ENCODE measurements at places on chromosomes 6 and 20.
A peak's percentile ranks its signal among the peaks of the same experiment; 100 is the strongest.

DNA sequence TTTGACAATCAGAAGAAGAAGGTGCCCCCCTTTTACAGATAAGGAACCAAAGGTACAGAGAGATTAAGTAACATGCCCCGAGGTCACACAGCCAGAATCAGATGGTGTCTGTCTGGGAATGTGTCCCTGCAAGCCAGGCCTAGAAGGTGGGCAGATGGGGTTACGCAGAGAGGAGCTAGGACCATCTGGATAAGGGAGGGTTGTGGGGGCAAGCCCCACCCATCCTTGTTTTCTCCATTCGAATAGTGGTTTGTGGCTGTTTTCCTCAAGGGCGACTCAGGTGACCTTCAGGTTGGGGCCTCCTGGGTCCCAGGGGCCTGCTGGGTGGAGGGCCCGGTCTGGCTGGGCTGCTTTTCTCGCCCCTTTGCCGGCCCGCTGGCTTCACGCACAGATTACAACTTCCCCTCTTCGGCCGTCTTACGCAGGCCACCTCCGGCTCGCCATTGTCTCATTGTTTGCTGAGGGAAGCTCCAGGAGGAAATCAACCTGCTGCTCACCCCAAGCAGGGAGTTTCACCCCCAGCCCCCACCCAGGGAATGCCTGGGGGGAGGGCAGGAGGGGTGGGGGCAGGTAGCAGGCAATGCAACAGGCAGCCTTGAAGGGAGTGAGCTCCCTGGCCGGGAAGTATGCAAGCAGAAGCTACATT lies 30.8 kb upstream of the CSNK2A1 start:
- no peak for DNase-seq

DNA sequence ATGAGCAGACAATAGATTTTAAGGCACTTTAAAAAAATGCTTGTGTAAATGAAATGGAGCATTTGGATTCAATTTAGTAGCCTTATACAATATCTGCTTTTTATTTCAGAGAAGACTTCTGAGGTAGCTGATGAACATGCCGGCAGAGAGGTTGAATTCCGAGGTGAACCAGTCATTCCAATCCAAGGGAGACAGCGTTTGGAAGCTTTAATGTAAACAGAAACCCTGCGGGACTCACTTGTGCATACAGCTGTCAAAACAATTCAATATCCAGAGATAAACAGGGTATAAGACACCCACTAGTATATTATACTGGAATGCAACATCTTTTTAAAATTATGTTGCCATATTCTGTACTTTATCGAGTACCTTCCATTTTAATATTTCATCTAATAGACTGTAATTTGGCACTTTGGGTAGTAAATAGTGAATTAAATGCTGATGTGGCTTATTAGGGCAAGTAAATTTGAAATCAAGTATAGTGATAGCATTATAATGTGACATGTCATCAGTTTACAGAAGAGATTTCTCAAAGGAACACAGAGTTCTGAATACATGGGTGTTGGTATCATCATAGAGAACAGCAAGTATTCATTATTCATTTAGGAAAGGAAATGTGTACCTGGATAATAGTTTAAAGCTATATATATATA lies 347.7 kb downstream of the PRKN start:
- DNase-seq = no peak

- DNase-seq = peak; percentile 23
Observed at GRCh38 chr20:2330090-2330695, 34.4 kb downstream of the TGM3 start.

GRCh38 chr20:57076951-57077350 lies 189.5 kb downstream of the BMP7 start:
- no peak for DNase-seq

GRCh38 chr6:44966449-44967092 lies 361.6 kb upstream of the RUNX2 start:
- no peak for DNase-seq

DNA sequence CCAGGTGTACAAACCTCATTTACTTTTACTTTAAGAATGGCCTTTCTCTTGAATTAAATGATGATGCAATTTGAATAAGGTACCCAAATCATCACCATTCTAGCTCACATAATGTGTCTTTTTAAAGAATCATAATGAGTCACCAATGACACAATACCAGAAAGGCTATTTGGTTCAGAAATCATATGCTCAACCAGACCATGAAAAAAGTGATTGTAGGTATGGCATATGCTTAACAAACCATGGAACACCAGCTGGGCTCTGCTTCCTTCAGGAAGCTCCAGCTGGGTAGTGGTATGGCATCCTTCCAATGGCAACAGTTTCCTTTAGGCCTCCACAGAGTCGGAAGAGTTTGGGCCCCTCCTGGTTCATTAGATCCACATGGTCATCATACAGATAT lies 128.2 kb downstream of the FRK start:
- DNase-seq = peak; percentile 49

DNA sequence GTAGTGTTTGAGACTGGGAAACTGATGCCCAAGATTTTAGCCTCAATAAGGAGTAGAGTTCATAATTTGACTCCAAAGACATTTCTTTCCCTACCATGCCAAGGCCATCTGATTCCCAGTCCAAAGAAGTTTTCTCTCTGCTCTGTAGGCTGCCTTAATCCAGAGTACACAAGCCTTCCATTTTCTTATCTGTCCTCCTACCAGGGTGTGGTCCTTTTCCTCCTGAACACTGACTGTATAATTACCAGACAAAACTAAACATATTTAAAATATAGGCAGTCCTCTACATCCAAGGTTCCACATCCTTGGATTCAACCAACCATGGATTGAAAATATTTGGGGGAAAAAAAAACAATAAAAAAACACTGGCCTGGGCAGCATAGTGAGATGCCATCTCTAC lies 108.4 kb downstream of the SLC16A10 start:
- DNase-seq = no peak

- no peak for DNase-seq
Observed at GRCh38 chr20:63017076-63017825, 10.5 kb upstream of the BHLHE23 start.

GRCh38 chr6:340186-340955 lies 48.1 kb downstream of the DUSP22 start:
- no peak for DNase-seq

- DNase-seq = no peak
Observed at GRCh38 chr6:148757944-148758480, 11.2 kb downstream of the UST start.

DNA sequence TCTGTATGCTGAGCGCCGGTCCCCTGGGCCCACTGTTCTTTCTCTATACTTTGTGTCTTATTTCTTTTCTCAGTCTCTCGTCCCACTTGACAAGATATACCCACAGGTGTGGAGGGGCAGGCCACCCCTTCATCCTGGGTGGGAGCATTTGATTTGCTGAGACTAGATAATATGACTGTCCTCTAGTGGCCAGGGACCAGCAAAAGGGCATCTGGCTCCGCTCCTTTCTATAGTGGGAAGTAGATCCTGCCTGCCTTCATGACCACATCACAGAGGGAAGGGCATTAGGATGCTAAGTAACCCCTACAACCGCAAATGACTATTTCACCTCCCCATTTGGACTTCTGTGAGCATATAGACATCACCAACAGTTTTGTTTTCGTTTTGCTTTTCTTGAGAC lies 64.5 kb downstream of the TRMT6 start:
- no peak for DNase-seq

DNA sequence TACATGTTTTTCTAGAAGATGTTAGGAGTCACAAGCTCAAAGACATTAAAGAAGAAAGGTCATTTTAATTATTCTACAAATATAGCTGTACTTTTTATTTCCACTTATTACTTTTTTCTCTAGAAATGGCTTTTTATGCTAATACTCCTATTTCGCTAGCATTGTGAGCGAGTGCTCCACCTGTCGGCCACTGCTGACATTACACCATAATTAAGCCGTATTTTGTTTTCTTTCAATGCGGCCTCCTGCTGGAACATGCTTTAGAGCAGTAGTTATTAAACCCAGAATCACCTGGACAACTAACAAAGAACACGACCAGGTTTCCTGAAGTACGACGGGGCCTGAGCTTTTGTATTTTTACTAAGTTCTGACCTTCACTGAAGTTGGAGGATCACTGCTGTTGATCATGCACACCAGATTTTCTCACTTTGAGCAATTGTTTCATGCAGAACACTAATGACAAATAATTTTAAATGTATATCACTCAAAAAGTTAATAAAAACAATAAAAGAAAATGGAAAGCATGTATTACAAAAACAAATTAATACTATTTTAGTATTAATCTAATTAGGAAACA lies 74.1 kb upstream of the PAK5 start:
- peak; percentile 16 for DNase-seq

DNA sequence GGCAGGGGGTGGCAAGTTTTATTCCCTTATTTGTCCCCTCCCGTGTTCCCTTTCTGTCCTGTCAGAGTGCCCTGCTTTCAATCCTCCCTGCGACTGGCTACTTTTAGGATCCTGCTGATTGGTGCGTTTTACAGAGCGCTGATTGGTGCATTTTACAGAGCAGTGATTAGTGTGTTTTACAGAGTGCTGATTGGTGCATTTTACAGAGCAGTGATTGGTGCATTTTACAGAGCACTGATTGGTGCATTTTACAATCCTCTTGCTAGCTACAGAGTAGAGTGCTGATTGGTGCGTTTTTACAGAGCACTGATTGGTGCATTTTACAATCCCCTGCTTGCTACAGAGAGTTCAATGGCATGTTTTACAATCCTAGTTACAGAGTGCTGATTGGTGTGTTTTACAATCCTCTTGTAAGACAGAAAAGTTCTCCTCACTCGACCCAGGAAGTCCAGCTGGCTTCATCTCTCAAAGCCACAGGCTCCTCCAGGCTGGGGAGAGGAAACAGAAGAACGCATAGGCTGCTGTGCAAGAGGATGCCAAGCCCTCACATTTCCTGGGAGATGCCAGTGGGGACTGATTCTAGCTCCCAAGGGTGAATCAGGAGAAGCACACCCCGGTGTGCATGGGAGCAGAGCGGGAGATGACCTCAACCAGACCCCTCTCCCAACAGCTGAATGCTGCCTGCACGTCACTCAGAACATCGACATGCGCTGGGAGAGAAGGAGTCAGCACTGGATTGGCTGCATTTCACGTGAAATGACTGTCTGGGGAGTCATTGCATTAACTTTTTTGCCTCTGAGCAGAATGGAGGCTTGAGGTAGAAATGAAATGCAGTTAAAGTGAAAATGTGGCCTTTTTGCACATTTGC lies 48.3 kb upstream of the SLC22A23 start:
- DNase-seq = no peak

DNA sequence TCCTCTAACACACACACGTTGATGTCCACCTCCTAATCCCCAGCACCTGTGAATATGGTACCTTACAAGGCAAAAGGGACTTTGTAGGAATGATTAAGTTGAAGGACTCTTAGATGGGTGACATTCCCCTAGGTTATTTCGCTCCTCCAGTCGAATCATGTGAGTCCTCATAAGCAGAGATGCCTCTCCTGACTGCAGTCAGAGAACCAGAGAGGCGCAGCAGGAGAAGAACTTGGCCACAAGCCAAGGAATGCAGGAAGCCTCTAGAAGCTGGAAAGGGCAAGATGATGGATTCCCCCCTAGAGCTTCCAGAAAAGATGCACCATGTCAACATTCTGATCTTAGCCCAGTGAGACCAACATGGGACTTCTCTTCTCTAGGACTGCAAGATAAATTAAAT lies 133.1 kb upstream of the PTPRT start:
- DNase-seq = no peak

GRCh38 chr6:129609635-129610034 lies 100.3 kb downstream of the ARHGAP18 start:
- no peak for DNase-seq

DNA sequence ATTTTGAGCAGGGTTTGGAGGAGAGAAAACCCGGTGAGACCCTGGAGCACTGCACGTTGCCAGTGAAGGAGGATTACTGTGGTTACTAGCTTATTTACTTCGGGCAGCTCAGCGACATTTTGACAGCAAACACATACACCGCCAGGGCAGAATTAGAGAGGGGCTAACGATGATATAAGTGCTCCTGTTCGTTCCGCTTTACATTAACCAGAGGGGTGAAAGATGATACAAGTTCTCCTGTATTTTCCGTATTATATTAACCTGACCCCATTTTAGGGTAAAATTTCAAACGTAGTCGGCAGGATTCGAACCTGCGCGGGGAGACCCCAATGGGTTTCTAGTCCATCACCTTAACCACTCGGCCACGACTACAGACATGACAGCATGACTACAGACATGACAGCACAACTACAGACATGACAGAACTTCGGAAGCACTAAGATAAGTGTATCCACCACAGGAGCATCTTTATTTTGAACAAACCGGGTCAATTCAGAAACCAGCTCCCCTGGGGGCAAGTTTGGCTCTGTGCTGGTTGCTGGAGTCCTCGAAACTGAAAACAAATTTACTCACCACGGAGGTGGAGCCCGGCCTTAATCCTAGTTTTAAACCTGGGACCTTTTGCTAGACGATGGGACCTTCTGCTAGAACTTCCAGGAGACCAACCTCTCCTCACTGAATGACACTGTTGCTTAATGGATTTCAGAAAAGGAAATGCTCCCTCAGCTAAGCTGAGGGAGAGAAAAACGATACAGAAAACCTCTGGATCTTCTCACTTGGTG lies 80.4 kb upstream of the ZNF184 start:
- peak; percentile 16 for DNase-seq

- no peak for DNase-seq
Observed at GRCh38 chr6:3867641-3868502, 18.7 kb downstream of the FAM50B start.

GRCh38 chr6:74249658-74250057 lies 553.7 kb downstream of the CD109 start:
- no peak for DNase-seq

- DNase-seq = no peak
Observed at GRCh38 chr6:150083839-150084238, 14.9 kb upstream of the ULBP3 start.

GRCh38 chr6:17640477-17640917 lies 40.4 kb downstream of the FAM8A1 start:
- DNase-seq = no peak

DNA sequence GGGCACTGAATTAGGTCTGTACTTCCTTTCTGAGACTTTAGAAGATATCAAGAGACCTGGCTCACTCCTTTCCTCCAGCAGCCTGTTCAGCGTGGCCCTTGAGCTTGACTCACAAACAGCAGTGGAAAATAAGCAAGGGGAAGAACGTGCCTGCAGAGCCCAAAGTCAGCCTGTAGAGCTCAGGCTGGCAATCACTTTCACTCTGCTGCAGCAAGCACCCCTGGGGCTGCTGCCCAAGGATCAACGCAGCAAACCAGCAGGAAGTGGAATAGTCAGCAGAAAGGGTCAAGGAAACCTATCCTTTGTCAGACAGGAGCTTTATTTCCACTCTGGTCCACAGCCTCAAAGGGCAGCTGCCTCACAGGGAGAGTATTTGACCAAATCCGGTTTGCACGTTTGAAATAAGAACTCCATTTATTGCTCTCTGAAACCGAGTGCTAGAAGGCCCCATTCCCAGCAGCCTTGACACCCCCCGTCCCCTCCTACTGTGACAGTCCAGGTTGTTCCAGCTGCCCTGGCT lies 77.4 kb downstream of the PRDM1 start:
- no peak for DNase-seq

- DNase-seq = no peak
Observed at GRCh38 chr20:44642203-44643153, 9.0 kb downstream of the ADA start.

GRCh38 chr6:83867527-83868161 lies 8.2 kb downstream of the CYB5R4 start:
- no peak for DNase-seq
